Stimulated activated memory B cell treated with anti-CD40 and anti-IgM and Interleukin-4, amounts not matched to agents 10 μg/mL and 1 μg/mL and 100 μg/mL, for 72 hours (primary cell): ENCODE measurements at places on chromosomes 7 and 10.
A peak's percentile ranks its signal among the peaks of the same experiment; 100 is the strongest.

- ATAC-seq: no peak
Observed at GRCh38 chr10:129222436-129222835, 244.6 kb upstream of the MGMT start.

- no peak for ATAC-seq
Observed at GRCh38 chr10:113036619-113037018, 86.6 kb downstream of the TCF7L2 start.

DNA sequence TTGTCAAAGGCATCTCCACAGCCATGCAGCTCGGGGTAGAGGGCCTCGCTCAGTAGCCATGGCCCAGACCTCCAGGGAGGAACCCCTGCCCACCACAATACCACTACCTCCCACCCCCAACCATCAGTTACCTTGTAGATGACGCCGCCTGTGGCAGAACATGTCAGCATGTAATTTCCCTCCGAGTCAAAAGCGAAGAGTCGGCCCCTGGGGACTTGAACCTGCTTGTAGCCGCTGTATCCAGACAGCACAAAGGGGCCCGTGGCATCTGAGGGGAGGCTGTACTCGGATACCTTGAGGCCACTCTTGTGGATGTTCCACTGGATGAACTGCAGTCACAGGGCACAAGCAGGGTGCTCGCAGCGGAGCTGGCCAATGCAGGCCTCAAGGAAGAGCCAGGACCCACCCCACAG lies 16.3 kb upstream of the CYREN start:
- peak; percentile 90 for ATAC-seq

DNA sequence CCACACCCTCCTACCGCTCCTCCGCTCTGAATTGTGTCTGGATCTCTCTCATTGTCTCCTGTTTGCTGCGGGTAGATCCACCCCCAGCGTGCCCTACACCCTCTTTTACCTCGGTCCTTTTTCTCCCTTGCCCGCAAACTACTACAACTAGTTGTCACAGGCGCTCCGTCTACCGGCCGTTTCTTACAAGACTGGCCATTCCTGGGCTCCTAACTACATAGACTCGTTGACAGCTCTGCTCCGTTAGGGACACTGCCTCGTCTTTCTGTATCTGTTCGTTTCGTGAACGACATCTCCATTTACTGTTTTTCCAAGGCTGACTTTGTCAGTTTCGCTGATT lies 786 bp downstream of the TAF3 start:
- ATAC-seq: peak; percentile 56

GRCh38 chr10:109219935-109220605 lies 703.2 kb downstream of the XPNPEP1 start:
- ATAC-seq: no peak

DNA sequence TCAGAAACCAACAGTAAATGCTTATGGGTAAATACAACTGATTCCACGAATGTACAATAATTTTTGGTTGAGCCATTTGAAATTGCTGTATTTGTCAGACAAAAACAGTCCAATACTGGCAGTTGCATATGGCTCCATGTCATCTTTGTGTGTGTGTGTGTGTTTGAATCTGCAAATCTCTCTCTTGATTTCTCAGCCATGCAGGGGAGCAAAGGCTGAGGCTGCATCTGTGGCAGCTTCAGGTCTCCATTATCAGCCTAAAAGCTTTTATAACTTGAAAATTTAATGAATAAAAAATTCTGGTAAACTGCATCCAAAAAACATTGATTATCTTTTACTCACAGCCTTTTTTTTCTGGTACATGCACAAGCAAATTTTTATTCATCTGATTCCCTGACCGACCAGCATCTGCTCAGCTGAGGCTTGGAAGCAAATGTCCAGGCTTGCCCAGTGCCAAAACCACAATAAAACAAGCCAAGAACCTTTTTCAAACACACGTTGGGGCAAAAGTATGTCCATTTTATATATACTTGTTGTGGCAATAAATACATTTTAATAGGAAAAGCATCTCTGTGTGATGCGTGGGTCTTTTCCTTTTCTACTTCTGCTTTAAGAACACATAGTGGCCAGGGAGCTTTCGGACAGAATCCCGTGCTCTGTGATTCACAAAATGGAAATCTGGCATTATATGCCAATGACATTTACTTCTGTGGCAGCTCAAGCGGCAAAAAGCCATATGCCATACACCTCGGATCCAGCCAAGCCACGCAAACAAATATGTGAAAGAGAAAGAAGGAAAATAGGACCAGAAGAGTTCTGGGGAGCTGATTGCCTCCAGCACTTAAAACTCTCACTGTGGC lies 275.6 kb upstream of the AOAH start:
- ATAC-seq: no peak
